ENCODE measurements at places on chromosomes 1 and 21.

DNA sequence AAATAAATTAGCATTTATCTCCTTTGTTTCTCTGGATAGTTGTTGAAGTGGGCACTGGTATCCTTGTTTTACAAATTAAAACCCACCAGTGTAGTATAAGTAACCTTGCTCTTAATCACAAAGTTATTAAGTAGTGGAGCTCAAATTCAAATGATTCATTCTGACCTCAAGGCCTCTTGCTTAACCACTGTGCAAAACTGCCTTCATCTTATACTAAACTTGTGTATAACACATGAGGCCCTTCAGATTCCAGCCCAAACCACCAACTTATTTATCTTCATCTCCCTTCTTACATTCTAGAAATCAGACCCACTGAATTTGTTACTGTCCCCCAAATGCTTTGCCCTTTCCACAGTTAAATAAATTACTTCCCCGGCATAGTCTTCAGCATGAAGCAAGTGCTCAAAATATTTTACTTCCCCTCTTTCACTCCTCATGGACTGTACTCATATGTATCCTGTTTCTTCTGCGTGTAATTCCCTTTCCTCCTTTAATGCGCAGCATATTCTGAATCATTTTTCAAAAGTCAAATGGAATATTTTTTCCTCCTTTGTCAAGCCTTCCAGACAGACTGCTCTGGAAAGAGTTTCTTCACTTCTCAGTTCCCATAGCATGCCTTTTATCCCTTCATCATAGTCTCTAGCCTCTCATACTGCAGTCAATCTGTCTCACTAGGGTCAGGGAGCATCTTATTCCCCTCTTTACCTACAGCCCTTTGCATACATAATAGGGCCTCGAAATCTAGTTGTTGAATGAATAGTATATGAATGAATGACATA is 19.0 kb upstream of the DNASE2B start:
- no peak overlapping the region for H3K4me3 ChIP-seq
- H3K4me1 ChIP-seq, result peaks cover 7% of the 10 kb centered on the region
- H3K27ac ChIP-seq, result no peak overlapping the region
- no peaks in the 10 kb centered on the region for H3K36me3 ChIP-seq

- no peak for DNase-seq
- no peak overlapping the region for H3K4me3 ChIP-seq
- H3K4me1 ChIP-seq, result no peaks in the 10 kb centered on the region
- H3K36me3 ChIP-seq, result no peaks in the 10 kb centered on the region
- no peak overlapping the region for H3K27ac ChIP-seq
These were observed 72.4 kb upstream of the TMEM51 start for GRCh38 chr1:15081102-15081501.

DNA sequence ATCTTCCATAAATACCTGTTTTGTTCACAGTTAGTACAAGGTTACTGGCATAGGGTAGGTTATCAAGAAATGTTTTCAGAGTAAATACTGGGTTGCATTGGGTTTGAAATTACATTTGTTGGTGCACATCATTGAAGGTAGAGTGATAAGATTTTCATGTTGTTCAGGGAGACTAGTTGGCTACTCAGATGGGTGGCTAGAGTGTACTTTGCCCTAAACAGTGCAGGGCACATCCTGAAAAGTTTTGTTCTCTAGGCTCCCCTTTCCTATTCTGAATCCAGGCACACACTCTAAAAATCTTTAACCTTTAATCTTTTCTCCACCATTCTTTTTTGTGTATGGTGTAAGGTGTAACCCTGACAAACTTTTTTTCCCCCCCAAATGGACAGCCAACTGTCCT is 18.0 kb downstream of the POU2F1 start:
- DNase-seq, result no peak
- peaks cover 35% of the 10 kb centered on the region for H3K4me1 ChIP-seq
- peaks cover 7% of the 10 kb centered on the region for H3K36me3 ChIP-seq
- no peak overlapping the region for H3K4me3 ChIP-seq
- H3K27ac ChIP-seq, result no peak overlapping the region

GRCh38 chr1:209884665-209885117 is 53.3 kb upstream of the SYT14 start:
- no peaks in the 10 kb centered on the region for H3K27me3 ChIP-seq
- peaks cover 5% of the 10 kb centered on the region for H3K4me1 ChIP-seq
- H3K4me3 ChIP-seq, result no peak overlapping the region

DNA sequence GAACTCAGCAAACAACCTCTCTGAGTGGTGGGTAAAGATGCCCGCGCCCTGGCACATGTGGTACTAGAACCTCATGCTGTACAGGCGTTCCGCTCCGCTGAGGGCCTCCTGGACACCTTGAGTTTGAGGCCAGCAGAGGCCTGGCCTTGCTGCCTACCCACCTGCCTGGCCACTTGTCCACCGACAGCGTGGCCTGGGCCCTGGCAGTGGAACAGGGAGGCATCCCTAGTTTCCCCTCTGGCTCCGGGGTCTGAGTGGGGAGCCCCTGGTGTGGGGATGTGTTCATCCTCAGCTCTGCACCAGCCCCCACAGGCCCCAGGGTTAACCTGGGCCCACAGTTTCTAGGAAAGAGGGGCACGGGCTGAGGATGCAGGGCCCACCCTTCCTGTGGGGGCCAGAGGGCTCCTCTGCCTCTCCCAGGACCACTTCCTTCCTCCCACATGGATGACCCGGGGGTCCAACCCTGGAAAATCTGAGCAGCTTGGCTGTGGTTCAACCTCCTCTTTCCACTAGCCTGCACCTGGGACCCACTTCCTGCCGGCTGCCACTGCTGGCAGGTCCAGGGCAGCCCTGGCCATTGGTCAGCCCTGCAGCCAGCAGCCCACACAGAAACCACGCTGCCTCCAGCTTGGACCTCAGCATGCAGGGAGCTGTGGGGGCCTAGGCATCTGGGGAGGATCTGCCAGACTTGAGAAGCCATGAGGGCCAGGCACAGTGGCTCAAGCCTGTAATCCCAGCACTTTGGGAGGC is 53.3 kb upstream of the COL18A1 start:
- H3K36me3 ChIP-seq, result no peaks in the 10 kb centered on the region
- peaks cover 9% of the 10 kb centered on the region for H3K27me3 ChIP-seq
- H3K27ac ChIP-seq, result no peak overlapping the region
- peaks cover 5% of the 10 kb centered on the region for H3K4me1 ChIP-seq
